ENCODE measurements at places on chromosomes 7 and 10. TPM values are rescaled to one million over a fixed set of nuclear protein-coding genes. Genes with fewer than 3 reads are reported as not detected.

- no peak for DNase-seq
Measured at GRCh38 chr10:17597386-17597785, 19.8 kb downstream of the HACD1 start.

DNA sequence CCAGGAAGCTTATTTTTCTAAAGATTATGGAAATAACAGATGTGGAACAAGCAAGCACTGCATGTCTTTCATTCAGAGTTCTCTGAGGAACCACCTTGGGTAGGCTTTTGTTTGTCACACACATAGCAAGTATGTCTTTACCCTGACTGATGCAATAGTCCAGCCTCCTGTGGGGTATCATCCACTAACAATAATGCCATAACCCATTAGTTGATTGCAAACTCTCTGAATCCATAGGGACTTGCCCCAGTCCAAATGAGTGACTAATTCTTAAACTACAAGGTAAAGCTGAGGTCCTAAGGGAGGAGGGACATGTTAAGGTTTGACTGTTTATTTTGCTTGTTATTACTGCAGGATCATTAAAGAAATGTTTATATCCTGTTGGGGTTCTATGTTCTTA lies 151.4 kb upstream of the PRPS1L1 start:
- DNase-seq: no peak

- no peak for DNase-seq
Measured at GRCh38 chr7:35680403-35681013, 14.4 kb downstream of the HERPUD2 start.

The ATG9B gene
- total RNA-seq: 5.0 TPM

DNA sequence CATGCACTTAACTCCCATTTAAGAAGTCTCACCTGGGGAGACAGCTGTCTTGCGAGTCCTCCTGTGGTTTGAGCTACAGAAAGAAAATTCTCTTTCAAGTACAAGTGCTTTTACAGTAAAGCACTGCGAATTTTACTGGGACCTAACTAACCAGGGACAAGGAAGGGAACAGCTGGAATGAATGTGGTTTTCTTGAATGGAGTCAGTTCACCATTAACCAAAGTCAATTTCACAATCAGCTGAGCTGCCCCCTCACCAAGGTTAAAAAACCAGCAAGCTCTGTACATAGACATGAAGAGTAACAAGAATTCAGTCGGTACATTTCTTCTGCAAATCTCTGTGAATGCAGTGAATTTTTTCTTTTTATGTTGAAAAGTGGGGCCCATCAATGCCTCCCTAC lies 56.3 kb downstream of the GFRA1 start:
- no peak for DNase-seq
